ENCODE measurements at places on chromosomes 2 and 18. TPM values are rescaled to one million over a fixed set of nuclear protein-coding genes. Genes with fewer than 3 reads are reported as not detected.

The G6PC2 gene
- total RNA-seq: not detected

The DSG2 gene
- 68.6 TPM for total RNA-seq

The TRABD2A gene
- 13.4 TPM for total RNA-seq

The SRSF7 gene
- 348 TPM for total RNA-seq

The PCARE gene
- not detected for total RNA-seq

The ARL4C gene
- 55.9 TPM for total RNA-seq

The LINC00305 gene
- not detected for total RNA-seq

The C2orf72 gene
- total RNA-seq: 7.6 TPM

The VWC2L gene
- total RNA-seq: not detected

The VIL1 gene
- 0.24 TPM for total RNA-seq

The FSIP2 gene
- not detected for total RNA-seq

The HRH4 gene
- not detected for total RNA-seq

The NEU2 gene
- not detected for total RNA-seq
